Fibroblast of lung (primary cell): ENCODE measurements at places on chromosomes 12 and 14. TPM values are rescaled to one million over a fixed set of nuclear protein-coding genes. Genes with fewer than 3 reads are reported as not detected.
A peak's percentile ranks its signal among the peaks of the same experiment; 100 is the strongest.

- no peak for DNase-seq
Measured at GRCh38 chr12:32768518-32768917, 12.8 kb upstream of the YARS2 start.

- DNase-seq: peak; percentile 72
Measured at GRCh38 chr12:124727264-124727800, 136.3 kb downstream of the SCARB1 start.

GRCh38 chr12:58657190-58657589, 263.1 kb downstream of the LRIG3 start:
- DNase-seq: peak; percentile 58

MIP gene
- not detected in 2 replicates for polyA plus RNA-seq
